Effector memory CD8-positive, alpha-beta T cell (primary cell): ENCODE measurements at places on chromosomes 7 and 10.

DNA sequence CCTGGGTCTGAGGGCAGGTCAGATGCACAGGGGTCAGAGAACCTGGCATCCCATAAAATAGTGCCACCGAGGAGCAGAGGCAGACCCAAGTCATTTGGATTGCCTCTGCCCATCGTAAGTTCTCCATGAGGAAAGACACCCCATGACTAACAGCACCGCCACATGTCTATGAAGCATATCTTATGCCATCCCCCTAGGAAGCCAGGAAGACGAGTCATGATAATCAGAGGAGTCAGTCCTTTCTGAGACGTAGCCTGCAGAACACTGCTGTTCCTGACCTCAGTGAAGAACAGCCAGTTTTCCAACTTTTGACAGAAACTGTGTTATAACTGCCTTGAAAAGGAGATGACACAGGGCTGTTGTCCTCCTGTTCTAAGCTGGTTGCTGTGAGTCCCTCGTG, 51.2 kb downstream of the INSYN2A start:
- peaks cover 2% of the 10 kb centered on the region for H3K27me3 ChIP-seq
- H3K4me1 ChIP-seq, result no peaks in the 10 kb centered on the region
- no peak overlapping the region for H3K4me3 ChIP-seq

DNA sequence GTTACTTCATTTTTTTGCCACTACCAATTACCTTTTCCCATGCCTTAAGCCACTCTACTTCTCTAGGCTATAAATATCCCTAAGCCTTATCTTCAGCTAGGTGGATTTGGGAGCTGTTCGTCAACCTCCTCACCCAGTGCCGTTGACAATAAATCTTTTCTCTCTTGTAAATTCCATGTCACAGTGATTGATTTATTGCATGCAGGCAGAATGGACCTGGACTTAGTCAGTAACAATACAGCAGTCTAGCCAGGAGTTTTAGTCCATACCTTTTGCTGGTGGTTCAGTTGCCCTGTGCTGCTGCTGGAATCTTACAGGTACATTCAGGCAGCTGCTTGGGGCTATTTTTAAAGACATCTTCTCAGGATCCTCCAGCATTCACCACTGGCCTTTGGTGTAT, 350.5 kb upstream of the NRG3 start:
- H3K36me3 ChIP-seq, result no peaks in the 10 kb centered on the region
- H3K27me3 ChIP-seq, result no peaks in the 10 kb centered on the region
- H3K27ac ChIP-seq, result no peak overlapping the region
- no peak for DNase-seq
- H3K4me1 ChIP-seq, result no peaks in the 10 kb centered on the region

- H3K4me1 ChIP-seq, result peaks cover 8% of the 10 kb centered on the region
- peaks cover 12% of the 10 kb centered on the region for H3K36me3 ChIP-seq
- no peak overlapping the region for H3K4me3 ChIP-seq
- DNase-seq, result no peak
These were observed 9.0 kb upstream of the GARS1 start for GRCh38 chr7:30585675-30586074.

DNA sequence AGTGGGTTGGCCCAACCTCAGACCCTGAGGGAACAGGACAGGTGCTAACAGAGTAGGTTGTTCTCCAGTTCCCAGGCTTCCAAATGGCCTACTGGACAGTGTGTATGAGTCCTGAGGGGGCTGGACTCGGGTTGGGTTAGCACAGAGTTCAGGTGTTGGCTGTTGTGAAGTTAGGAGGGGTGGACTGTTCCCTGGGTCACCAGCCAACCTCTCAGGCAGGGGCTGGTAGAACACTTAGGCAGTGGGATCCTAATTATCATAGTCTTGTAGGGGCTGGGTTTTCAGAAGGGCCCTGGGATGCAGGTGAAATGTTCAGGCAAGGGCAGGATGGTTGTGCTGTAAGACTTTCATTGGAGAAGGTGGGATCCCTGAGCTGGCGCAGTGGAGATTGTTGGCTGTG, 293.0 kb downstream of the ZWINT start:
- no peaks in the 10 kb centered on the region for H3K27me3 ChIP-seq
- H3K27ac ChIP-seq, result no peak overlapping the region
- H3K4me1 ChIP-seq, result no peaks in the 10 kb centered on the region
- DNase-seq, result no peak
- peaks cover 4% of the 10 kb centered on the region for H3K36me3 ChIP-seq
